ENCODE measurements at places on chromosomes 5 and 9.

DNA sequence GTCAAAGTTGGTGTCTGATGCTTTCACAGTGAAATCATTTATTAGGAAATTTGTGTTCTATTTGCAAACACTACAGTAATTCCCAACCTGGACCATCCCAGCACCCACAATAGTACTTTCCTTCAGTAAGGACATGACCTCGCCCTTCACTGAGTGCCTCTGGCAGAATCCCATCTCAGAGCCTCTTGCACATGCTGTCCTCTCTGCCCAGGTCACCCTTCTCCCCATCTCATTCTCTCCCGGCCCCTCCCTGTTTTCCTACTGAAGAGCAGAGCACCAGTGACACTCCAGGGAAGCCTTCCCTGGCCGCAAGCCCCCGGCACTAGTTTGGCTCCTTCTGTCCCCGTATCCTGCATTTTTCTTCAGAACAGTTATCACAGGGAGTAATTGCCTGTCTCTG, 220.4 kb downstream of the MAPKAP1 start:
- DNase-seq = no peak

DNA sequence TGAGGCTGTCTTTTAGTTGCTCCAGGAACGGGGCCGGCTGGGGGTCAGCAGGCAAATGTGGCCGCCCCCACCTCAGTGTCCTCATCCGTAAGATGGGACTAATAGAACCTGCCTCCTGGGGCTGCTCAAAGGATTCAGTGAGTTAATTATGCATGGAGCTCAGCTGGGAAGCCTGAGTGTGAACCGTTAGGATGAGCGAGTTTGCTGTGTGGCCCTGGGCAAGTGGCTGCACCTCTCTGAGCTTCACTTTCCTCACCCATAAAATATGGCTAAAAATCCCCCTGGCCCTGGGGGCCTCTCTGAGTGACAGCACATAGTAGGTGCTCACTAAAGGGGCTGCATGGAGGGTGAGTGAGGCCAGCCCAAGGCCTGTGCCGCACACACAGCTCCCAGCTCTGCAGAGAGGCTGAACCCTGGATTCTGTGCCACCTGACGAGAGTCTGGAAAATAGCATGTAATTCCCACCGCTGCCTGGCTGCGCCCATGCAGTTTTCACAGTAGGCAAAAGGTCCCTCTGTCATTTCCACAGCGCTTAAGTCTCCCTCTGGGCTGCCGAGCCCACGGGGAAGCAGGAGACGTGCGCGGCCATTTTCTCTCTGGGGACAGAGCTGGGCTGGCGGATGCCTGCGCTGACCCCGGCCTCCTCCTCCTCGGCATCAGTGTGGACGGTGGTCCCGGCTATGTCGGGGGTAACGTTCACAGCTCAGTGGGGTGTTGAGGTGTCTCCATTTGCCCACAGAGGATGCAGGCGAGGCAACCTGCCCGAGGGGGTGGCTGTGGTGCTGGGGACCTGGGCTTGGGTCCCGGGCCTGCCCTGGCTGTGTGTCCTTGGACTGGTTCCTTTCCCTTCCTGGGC, 18.2 kb downstream of the ASS1 start:
- no peak for DNase-seq

GRCh38 chr5:61148515-61148914, 13.8 kb downstream of the SMIM15 start:
- no peak for DNase-seq

DNA sequence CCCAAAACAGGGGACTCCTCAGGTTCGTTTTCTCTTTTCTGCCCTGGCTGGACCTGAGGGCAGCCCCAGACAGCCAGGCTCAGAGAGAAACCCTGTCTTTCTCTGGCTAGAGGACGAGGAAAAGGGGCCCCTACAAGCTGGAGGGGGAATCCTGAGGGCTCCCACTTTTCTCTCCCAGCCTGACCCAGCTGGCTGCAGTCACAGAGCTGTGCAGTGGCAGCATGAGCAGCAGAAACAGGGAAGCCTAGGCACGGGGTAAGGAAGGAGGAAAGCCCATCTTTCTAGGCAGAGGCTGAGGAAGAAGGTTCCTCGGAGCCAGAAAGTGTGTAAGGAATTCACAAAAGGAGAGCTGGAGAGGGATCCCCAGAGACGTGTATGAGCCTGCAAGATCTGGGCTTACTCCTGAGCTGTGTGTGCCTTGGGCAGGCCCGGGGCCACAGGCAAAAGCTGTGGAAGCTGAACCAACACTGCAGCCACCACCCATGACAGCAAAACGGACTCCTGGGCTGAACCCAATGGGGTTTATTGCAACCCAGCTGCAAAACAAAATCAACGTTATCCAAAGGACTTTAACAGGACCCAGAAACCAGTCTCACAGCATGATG, 16.2 kb downstream of the CAMSAP1 start:
- no peak for DNase-seq

GRCh38 chr9:137740312-137740711, 121.5 kb downstream of the EHMT1 start:
- no peak for DNase-seq

DNA sequence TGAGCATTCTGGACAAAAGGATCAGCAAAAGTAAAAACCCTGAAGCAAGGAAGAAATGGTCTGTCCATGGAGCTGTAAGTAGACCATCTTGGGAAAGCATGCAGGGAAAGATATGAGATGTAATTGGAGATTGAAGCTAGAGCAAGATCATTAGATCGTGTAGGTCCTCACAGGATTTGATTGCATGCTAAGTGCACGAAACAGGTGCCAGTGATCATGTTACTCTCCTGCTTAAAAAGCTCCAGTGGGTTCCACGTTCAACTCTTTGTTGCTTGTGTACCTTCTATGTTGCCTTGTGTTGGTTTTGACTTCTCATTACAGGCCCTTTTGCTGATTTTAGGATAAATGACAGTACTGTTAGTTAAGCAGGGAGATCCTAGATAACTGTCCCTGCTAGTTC, 442.0 kb downstream of the DMRT2 start:
- DNase-seq = no peak

DNA sequence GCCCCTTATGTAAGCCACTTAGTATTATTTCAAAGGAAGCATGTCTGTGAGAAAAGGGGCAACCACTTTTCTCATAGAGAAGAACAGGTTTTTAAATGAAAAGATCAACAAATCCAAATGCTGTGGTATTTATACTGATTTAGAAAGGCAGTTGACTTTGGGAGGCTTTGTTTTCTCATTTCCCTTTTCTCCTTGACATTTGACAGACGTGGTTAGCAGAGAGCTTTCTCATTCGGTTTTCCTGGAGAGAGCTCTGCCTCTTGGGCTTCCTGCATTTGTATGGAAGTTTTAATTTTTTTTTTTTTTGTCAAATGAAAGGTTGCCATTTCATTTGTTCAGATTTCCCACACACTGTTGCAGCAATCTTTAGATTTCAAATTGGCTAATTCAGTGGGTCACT, 62.5 kb downstream of the EXOSC2 start:
- DNase-seq = no peak

DNA sequence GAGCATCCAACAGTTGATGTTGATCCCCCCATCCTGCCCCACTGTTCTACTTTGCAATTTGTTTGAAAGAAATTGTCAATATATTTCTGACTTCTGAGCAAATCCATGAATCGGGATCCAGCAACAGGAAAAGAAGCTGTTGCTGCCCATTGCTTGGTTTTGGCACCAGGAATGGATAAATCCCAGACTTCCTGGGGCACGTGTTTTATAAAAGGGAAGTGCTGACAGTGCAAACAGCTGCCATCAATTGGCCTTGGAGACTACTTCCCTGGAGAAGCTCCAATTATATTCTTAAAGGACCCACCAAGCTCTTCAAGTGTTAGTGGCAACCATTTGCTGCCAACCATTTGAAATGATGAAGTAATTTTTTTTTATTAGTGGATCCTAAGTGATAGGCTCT, 13.7 kb downstream of the STK32A start:
- DNase-seq = no peak

DNA sequence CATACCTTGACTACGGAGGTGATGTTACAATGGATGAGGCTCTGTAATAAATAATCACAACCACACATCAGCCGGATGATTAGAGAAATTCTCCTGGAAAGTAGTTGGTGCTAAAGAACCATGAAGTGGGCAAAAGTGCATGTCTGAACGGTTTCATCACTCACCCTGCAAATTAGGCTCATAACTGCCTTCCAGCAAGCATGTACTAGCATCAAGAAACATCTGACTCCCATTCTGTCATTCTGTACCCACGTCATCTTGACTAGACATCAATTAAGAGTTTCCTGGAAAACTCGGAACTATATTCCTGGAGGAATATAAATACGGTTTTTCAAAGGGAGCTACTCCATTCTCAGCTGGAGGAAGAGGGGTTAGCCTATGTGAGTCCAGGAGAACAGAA, 52.2 kb downstream of the HSD17B3 start:
- no peak for DNase-seq

DNA sequence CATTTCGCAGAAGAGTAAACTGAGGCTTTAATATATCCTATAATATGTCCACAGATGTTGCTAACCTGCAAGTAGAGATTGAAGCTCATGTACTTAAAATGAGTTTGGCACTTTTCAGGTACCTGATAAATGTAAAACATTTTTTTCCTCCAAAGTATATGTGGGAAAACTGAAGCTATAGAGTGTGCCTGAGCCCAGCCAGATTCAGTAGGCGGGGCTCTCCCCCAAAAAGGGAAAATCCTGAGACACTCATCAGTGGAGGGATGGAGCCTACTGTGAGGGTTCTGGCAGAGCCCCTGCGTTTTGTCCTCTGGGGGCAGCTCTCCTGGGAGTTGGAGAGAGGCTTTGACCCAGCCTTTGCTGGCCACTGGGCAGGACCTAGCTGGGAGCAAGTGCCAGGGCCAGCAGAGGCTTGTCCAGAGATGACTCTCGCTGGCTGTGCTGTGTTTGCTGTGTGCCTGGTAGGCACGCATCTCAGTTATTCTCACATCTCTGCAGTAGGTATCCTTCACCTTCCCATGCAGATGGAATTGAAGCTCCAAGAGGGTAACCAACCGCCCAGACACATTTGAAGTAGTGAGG, 81.1 kb upstream of the SPRY4 start:
- DNase-seq = no peak

DNA sequence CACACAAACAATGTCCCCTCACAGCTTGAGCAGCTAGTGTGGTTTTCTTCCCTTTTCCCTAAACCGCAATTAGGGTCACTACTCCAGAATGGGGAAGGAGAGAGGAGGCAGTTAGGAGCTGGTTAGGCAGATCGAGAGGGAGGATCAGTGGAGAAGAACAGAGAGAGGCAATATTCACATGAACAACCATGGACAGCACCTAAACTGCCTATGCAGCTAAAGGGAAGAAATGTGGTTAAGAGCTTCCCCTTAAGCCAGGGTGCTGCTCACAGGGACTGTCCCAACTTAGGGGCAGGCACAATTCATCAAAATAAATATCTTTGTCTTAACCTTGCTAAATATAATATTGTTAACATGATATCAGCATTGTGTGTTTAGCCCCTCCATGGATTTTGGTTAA, 359.3 kb upstream of the CDH18 start:
- DNase-seq = no peak

DNA sequence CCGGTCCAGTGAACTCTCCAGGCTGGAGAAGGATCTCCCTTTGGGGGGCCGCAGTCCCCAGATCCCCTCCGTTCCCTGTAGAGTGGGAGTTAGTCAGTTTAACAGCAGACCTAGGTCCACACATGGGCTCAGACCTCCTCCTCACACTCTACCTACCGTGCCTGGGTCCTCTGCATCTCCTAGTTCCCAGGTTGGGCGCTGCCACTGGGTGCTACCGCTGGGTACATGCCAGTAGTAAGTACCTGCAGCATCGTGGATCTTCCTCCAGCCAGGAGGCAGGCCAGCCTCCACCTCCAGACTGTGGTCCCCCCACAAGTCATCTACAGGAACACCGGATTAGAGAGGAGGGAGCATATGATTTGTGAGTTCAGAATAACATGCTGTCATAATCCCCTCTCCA, 802 bp downstream of the APBB3 start:
- no peak for DNase-seq

DNA sequence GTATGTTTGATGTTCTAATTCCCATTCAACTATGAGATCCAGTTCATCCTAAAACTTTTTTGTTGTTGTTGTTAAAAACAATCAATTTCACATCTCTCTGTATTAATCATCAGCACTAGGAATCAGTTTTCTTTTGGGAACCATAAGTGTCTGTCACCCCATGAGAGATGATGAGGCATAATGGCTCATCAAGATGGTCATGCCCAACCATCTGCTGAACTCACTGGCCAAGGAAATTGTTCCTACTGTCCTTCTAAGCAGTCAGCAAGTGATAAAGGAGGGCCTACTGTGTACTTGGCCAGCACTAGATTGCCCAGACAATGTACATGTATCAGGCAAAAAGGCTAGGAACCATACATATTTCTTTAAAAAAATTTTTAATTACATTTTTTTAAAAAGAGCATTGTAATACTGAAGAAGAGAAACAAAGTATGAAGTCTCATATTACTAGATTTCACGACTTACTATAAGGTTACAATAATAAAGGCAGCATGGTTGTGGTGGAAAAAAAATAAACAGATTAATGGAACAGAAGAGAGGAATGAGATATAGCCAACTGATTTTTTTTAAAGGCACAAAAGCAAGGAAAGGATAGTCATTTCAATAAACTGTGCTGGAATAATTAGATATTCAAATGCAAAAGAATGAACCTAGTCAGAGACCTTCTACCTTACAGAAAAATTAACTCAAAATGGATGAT, 458.3 kb downstream of the SPOCK1 start:
- no peak for DNase-seq

- no peak for DNase-seq
Observed at GRCh38 chr5:138469540-138470321, 4.5 kb downstream of the EGR1 start.

DNA sequence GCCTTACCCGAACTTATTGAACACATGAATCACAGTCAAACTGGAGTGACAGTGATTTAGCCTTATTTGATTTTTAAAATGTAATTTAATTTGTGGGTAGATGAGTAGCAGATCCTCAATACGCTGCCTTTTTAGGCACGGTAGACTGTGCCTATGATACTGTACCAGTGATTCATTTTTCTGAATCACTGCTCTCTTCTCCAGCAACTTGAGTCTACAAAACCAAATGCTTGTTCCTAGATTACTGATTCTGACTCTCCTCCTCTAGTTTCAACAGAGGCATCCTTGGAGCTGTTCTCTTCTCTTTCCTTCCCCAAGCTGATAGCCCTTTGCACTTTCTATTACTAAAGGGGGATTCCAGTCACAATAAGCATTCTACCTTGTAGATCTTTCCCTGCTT, 94.3 kb upstream of the IL7R start:
- no peak for DNase-seq

GRCh38 chr9:15310107-15310850, 3.3 kb upstream of the TTC39B start:
- peak; percentile 77 for DNase-seq

DNA sequence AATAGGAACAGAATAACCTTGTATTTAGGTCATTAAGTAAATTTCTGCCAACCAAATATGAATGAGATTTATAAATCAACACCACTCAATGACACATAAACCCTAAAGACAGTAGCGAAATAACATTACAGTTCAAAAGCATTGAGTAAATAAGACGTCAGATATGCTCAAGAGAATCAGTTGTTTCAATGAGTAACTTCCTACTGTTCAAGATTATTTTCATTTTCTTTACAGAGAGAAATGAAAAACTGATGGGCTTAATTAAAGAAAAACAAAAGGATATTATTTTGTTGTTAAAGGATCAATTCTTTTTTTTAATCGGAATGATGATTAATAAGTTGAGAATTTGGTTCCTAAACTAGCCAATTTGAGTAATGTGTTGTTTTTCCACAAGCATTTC, 150.1 kb downstream of the BNC2 start:
- no peak for DNase-seq
